ENCODE measurements at places on chromosomes 5 and 9. TPM values are rescaled to one million over a fixed set of nuclear protein-coding genes. Genes with fewer than 3 reads are reported as not detected.

The PTGES gene
- 4.2 TPM for total RNA-seq

DNA sequence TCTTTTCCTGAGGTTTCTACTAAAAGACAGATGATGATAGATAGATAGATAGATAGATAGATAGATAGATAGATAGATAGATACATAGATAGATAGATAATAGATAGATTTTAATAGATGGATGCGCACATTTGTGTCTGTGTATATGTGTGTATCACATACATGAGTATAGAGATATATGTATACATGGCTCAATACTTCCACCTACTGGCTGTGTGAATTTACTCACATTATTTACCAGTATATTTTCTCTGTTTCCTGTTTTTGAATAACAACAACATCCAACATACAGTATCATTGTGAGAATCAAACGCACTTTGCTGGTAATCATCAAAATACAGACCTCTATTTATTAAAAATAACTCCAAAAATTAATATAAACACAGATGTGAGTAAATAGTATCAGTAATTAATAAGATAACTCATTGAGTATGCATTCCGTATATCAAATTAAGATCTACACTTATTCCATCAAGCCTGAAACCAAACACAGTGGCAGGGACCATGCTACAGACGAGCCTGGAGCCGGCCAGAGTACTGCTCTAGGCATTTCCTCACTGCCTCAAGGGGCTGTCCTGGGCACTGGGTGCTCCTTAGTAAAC lies 338.0 kb downstream of the SEMA5A start:
- no peak for DNase-seq

GRCh38 chr5:9505225-9505624 lies 40.6 kb downstream of the SEMA5A start:
- no peak for DNase-seq

GRCh38 chr9:121069396-121069795 lies 5.4 kb upstream of the CNTRL start:
- no peak for DNase-seq

The ADRB2 gene
- 6.1 TPM for total RNA-seq

- no peak for DNase-seq
These were observed 74.1 kb downstream of the SLC38A9 start for GRCh38 chr5:55638051-55638450.

The OBP2B gene
- total RNA-seq: not detected

GRCh38 chr5:79694652-79695051 lies 5.0 kb downstream of the CMYA5 start:
- DNase-seq: no peak

- no peak for DNase-seq
These were observed 694.8 kb downstream of the SEMA5A start for GRCh38 chr5:8851101-8851500.

The DMRT3 gene
- total RNA-seq: not detected

- no peak for DNase-seq
These were observed 3.6 kb upstream of the MACIR start for GRCh38 chr5:103254921-103255320.

GRCh38 chr5:141841378-141842180 lies 36.6 kb downstream of the PCDH1 start:
- DNase-seq: no peak

The LIFR gene
- 85.0 TPM for total RNA-seq

- no peak for DNase-seq
These were observed 482 bp downstream of the NFIB start for GRCh38 chr9:14313378-14313940.

The NSG2 gene
- total RNA-seq: 3.9 TPM

DNA sequence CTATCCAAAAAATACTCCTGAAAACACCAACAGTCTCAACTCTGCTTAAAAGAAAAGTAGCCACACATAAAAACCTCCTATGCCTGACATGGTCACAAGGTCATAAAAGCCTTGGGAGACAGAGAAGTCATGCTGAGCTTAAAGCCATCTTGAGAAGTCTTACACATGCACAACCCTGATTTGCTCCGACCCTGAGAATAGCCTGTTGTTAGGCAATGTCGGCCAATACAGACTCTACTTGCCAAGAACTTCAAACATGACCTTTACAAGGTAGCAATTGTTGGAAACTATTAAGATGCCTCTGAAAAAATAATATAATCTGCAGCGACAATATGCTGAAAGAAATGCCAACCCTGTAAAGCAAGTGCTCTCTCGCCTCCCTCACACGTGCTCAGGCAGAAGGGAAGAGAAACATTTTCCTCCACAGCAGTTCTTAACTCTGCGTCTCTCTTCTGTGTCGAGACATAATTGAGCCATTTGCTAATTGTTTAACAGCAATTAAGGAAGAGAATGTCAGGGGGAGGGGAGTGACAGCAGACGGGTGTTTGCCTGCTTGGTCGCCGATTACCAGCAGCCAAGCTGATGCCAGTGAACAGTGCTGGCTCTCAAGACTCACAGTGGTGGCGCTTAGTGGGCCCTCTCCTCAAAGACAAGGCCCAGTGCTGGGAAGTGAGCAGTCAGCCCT lies 393.6 kb downstream of the SPOCK1 start:
- DNase-seq: no peak

The S1PR3 gene
- 184 TPM for total RNA-seq

- no peak for DNase-seq
These were observed 24.3 kb downstream of the CD14 start for GRCh38 chr5:140608722-140609121.

DNA sequence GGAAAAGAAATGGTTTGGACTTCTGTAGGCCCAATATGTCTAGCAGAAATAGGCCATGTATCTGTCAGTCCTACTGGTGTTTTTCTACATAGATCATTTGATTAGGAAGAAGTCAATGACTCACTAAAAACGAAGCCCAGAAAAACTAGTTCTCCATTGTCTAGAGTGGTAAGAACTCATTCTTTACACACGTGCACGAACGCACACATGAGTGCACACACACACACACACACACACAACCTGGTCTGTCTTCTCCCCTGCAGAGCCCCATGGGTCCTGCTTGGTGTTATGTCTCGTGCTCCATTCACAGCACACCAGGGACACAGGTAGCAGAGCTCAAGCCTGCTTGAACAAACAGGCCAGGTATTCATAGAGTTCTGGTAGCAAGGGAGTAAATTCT lies 14.9 kb upstream of the FCN1 start:
- DNase-seq: no peak

The NKD2 gene
- total RNA-seq: 6.5 TPM

DNA sequence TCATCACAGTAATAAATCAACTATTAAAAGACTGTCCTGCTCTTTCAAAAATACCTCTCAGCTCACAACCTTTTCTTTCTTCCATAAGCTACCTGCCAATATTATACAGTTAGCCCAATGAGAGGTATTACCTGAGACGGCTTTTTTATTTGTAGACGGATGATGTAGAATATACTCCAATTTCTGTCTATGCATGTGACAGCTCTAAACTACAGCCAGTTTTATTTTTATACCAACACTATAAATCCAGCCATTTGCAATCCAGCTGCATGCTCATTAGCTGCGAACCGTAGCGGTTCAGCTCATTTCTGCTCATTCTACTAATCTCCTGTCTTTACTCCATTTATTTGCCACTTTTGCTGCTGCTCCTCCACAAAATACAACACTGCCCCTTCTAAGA lies 51.2 kb downstream of the TBCA start:
- DNase-seq: no peak

The MARVELD2 gene
- 0.86 TPM for total RNA-seq

DNA sequence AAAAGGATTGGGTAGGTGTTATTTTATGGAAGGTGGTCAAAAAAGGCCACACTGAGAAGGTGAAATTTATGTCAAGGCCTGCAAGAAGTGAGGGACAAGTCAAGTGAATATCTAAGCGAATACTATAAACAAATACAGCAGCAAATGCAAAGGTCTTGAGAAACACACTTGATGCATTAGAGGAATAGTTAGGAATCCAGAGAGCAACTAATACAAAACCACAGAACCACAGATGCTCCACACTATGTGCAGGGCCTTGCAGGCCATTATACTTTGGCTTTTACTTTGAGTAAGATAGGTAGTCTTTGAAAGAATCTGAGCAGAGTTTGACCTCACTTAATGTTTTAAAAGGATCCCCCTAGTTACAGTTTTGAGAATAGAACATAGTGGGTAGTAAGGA lies 4.6 kb downstream of the ZNF622 start:
- DNase-seq: no peak

GRCh38 chr5:91178461-91178860 lies 204.7 kb downstream of the ARRDC3 start:
- DNase-seq: no peak

- no peak for DNase-seq
These were observed 396.9 kb downstream of the PDE4D start for GRCh38 chr5:59496524-59497134.

DNA sequence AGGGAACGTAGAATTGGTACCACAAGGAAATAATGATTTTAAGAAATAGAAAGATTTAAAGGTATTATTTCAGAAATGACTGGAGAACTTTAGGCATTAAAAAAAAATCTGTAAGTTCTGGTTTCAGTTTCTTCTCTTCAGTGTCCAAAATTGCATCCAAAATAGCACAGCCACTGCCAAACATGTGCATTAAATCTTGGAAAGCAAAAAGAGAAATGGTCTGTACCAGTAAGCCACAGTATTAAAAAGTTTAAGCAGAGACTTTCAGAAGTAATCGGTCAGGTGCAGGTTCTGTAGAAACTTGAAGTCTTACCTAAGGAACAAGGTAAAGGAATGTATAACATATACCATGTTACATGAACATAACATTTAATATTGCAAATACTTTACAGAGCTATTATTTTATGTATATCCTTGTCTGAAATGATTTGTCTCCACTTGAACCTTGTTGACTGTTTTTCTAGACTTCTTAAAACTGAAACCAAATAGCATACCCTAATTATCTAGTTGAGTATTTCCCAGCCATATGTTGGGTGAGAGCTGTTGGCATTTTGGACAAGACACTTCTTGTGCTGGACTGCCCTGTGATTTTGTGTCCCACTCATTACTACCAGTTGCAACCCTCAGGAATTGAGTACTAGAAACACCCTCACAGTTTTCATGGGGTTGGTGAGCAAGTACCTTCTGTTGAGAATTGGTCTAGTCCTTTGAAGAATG lies 32.1 kb downstream of the NIPBL start:
- no peak for DNase-seq

GRCh38 chr9:123599781-123600180 lies 243.8 kb downstream of the CRB2 start:
- peak; percentile 89 for DNase-seq
